ENCODE measurements at places on chromosomes 16 and 17. TPM values are rescaled to one million over a fixed set of nuclear protein-coding genes. Genes with fewer than 3 reads are reported as not detected.

TADA2A gene
- total RNA-seq = 9.4 TPM

TBKBP1 gene
- 20.6 TPM for total RNA-seq

LDHD gene
- 46.9 TPM for total RNA-seq

DNA sequence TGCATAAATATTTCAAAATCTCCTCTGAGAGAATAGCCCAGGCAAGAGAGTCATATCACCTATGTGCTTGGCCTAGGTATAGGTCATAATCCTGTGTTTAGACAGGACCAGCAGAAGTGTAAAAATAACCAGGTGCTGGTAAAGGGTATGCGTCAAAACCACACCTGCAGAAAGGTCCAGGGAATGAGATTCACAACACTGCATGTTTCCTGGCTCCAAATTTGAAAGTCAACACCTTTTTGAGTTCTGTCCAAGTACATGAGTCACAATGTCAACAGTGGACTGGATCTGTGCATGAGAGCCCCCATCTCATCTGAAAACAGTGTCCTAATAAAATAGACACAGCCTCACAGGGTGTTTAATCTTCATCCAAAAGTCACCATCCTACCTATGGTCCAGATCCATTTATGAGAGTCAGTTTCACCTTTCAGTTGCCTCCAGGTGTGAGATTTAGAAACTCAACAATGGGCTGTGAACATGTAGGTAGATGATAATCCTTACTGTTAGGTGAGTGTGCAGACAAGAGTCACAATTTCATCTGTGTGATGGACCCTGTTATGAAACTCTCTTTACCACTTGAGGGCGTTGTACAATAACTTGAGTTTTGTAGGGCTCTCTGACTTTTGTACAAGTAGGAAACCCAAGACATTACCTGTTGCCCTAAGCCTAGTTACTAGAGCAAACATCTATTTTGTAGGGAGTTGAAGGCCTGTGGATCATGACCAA is 2100.7 kb downstream of the TP53TG3F start:
- H3K27ac ChIP-seq = no peak overlapping the region
- H3K4me3 ChIP-seq = no peak overlapping the region
- H3K4me1 ChIP-seq = no peaks in the 10 kb centered on the region

DNA sequence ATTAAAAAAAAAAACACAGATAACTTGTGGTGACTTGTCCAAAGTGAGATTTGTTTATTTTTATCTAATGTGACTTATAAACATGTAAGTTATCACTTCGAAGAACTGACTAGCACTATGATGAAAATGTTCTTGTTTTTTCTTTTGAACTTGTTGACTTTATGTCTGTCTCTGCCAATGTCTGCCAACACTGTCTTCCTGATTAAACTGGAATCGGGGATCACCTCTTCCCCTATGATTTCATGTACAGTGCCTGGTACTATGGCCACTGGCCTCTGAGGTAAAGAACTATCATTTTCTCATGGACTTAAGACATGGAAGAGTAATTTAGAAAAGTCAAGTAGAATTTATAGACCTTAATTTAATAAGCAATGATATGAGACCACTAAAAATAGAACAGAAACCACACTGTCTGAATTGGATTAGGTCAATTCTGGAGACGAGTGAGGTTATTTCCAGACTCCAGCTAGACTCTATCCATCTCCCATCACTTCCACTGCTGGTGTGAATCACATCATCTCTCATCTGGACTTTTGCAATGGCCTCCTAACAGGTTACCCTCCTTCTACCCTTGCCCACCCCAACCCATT is 8.9 kb downstream of the C17orf78 start:
- H3K27ac ChIP-seq = no peak overlapping the region
- no peaks in the 10 kb centered on the region for H3K4me1 ChIP-seq
- no peak overlapping the region for H3K4me3 ChIP-seq
- H3K36me3 ChIP-seq = no peaks in the 10 kb centered on the region
- no peak for DNase-seq

DNA sequence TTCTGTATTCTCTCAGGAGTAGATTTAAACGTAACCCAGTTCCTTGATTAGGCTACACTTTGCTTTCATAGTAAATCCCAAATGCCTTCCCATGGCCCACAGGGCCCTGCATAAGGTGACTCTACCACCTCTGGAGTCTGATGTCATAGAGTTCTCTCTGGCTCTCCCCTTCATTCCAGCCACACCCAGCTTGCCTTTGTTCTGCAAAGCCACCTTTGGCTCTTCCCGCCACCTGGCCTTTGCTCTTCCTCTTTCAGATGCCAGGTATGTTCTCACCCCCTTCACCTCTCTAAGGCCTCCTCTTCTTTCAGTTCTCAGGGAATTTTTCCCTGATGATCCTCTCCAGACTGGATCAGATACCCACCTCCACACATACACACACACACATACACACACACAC is 141.3 kb upstream of the HSBP1 start:
- no peak overlapping the region for H3K4me3 ChIP-seq
- no peaks in the 10 kb centered on the region for H3K27me3 ChIP-seq
- H3K27ac ChIP-seq = no peak overlapping the region
- H3K36me3 ChIP-seq = peaks cover under 1% of the 10 kb centered on the region
- H3K4me1 ChIP-seq = no peaks in the 10 kb centered on the region

- H3K36me3 ChIP-seq = peaks cover 28% of the 10 kb centered on the region
- H3K27me3 ChIP-seq = no peaks in the 10 kb centered on the region
- H3K4me1 ChIP-seq = no peaks in the 10 kb centered on the region
- H3K27ac ChIP-seq = no peak overlapping the region
- no peak overlapping the region for H3K4me3 ChIP-seq
These were observed 77.3 kb downstream of the WNT3 start for GRCh38 chr17:46741122-46741730.

DNA sequence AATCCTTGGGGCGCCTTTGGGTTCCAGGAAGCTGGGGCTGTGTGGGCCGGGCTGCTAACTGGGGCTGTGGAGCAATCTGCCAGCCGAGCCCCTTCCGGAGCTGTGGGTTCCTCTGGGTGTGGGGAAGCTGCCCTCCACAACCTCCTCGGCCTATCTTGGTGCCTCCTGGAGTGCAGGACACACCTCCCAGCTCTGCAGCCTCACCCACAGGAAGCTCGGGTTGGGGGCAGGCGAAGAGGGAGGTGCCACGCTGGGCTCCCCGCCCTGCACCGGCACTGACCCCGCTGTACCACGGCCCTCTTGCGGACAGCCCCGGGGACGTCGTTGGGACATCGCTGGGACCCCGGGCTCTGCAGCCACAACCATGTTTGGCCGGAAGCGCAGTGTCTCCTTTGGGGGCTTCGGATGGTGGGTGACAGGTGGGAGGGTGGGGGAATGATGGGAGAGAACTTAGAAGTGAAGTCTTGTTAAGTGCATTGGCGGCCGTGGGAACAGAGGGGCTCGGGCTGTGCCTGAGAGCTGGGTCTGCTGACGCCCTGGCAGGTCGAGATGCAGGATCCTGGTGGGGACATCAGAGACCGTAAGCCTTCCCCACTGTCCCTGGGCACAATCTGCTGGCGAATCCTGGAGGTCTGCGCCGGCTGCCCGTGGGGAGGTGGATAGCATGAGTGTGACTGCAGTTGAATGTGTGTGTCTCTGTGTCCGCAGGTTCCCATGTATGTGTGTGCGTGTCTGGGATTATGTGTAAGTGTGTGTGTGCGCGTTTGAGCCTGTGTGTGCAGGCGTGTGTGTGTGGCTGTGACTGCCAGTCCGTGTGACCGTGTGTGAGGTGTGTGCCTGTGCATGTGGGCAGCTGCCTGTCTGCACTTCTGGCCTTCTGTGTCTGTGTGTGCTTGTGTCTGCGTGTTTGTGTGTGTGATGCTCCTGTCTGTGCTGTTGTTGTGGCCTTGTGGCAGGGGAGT is at the start of gene RAP1GAP2:
Gene RAP1GAP2, plus strand, starts transcription at position 275 of the 962 bp plus-strand sequence. Its CDS starts 90 bp downstream, at position 365.
- no peaks in the 10 kb centered on the region for H3K36me3 ChIP-seq
- DNase-seq = peak; percentile 81
- peak within 1 kb of the TSS; percentile 34 for H3K4me3 ChIP-seq
- H3K27me3 ChIP-seq = peaks cover 8% of the 10 kb centered on the region
- no peaks in the 10 kb centered on the region for H3K4me1 ChIP-seq
- H3K27ac ChIP-seq = no peak within 1 kb of the TSS
